ENCODE measurements at places on chromosomes 2 and 18. TPM values are rescaled to one million over a fixed set of nuclear protein-coding genes. Genes with fewer than 3 reads are reported as not detected.

KCNJ13 gene
- total RNA-seq: not detected

CYP27A1 gene
- total RNA-seq: 5.8 TPM

ASNSD1 gene
- total RNA-seq: 48.3 TPM

ASXL3 gene
- not detected for total RNA-seq

REEP1 gene
- total RNA-seq: 0.06 TPM

MGAT5 gene
- 32.7 TPM for total RNA-seq

C2orf66 gene
- 0.51 TPM for total RNA-seq

DNA sequence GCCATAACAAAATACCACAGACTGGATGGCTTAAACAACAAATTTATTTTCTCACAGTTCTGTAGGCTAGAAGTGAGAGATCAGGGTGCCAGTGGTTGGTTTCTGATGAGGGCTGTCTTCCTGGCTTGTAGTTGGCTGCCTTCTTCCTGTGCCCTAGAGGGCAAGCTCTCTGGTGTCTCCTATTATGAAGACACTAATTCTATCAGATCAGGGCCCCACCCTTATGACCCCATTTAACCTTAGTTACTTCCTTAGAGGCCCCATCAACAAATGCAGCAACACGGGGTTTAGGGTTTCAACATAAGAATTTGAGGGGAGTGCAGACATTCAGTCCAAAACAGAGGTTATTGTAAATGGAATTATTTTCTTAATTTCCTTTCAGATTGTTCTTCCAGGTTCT is 22.9 kb downstream of the CYP27A1 start:
- DNase-seq: no peak

DNA sequence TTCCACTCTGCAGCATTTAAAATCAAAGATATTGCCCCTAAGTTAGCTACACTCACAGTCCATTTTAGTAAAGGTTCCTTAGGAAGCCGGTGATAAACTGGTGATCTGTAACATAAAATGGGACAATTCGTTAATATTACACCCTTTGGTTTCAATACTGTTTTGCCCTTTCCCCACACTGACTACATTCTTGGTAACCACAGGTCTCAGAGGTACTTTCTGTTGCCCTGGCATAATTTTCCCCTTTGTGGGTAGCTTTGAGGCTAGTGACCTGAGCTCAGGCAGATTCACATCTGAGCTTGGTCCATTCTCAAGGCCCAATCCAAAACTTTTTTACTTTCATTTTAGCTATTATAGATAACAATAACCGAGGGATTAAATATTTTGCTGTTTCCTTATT is 32.9 kb upstream of the CSRNP3 start:
- DNase-seq: no peak

- DNase-seq: no peak
Measured at GRCh38 chr2:107374249-107374648, 452.4 kb upstream of the RGPD4 start.

DNA sequence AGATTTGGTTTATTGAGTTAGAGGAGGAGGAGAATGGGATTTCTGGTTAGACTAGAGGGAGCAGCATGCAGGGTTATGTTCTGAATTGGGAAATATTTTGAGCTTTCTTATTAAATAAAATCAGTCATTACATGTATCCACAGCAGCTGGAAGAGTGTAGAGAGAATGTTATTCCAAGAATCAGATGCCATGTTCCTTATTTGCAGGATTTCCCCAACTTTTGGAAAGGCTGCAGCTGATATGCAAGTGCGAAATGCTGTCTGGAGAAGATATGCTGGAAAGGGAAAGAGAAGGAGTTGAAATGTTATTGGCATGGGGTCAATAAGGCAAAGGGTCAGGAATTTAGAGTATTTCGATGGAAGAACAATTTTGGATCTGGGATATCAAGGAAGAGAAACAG is 255.8 kb downstream of the MTX2 start:
- no peak for DNase-seq

GRCh38 chr2:143768991-143769390 is 639.8 kb downstream of the ARHGAP15 start:
- DNase-seq: no peak

- no peak for DNase-seq
Measured at GRCh38 chr2:146623771-146624170, 1221.1 kb upstream of the ACVR2A start.

DNA sequence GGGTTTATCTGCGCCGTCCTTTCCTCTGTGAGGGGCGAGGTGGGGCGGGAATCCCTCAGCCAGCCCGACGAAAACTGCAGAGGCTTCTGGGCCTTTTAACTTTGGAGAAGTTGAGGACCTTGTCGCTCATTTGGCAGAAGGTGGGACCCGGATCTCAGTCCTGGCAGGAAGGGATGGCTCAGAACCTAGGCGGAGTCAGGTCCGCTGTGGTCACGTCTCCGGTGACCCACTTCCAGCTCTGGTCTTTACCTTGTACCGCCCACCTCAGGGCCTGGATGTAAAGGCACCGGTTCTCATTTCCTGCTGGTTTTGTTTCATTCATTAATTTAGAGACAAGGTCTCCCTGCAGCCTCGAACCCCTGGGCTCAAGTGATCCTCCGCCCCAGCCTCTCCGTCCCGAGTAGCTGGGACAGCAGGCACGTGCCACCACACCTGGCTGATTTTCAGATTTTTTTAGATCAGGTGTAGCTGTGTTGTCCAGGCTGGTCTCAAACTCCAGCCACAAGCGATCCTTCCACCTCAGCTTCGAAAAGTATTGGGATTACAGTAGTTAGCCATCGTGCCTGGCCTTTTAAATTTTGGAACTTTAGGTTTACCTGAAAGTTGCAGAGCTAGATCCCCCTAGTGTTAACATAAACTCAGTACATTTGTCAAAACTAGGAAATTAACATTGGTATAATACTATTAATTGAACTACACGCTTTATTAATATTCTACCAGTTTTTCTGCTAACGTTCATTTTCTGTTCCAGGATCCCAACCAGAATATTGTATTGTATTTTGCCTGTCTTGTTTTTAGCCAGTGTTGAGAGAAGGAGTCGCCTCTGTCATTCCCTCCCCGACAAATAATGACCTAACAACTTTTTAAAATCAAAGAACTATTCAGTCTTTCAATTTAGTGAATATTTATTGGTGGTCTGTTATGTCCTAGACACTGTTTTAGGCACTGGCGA is 852 bp downstream of the POLI start:
- peak; percentile 67 for DNase-seq

GRCh38 chr2:232573771-232574435 is 23.4 kb downstream of the EIF4E2 start:
- DNase-seq: no peak

- no peak for DNase-seq
Measured at GRCh38 chr2:130303169-130303568, 39.5 kb upstream of the IMP4 start.

DNA sequence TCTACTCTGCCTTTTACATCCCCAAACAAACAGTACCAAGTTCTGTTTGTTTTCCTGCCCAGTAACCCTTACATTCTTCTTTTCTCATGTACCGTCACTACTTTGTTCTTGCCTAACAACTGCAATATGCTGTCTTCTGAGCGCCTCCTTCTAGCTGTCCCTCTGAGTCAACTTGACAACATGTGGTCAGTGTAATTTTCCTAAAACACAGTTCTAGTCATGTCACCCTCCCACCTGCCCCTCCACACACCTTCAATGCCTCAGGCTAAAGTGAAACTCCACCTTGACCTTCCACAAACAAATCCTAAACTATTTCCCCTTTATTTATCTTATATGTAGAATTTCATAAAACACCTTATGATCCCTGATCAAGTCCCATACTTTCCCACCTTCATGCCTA is 124.6 kb upstream of the CD302 start:
- DNase-seq: peak; percentile 15

- DNase-seq: no peak
Measured at GRCh38 chr2:46800625-46801349, 114.8 kb downstream of the MCFD2 start.

DNA sequence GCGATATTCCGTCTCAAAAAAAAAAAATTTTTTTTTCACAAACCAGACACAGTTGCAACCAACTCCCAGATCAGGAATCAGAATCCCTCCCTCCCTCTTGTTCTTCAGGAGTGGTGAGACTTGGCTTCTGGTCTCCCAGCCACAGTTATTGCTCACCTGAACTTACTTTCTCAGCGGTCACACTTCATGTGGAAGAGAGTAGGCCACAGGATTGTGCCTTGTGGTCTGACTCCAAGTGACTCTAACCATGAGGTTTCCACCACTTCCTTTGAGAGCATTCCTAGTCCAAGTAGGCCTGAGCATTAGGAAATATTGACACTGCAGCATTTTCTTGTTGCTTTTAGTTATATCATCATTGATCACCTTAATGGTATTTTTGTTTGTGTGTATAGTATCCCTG is 12.1 kb downstream of the FMNL2 start:
- DNase-seq: peak; percentile 88

GRCh38 chr2:235116885-235117492 is 165.2 kb downstream of the SH3BP4 start:
- peak; percentile 76 for DNase-seq

- peak; percentile 81 for DNase-seq
Measured at GRCh38 chr2:224885836-224886547, 156.3 kb downstream of the DOCK10 start.

- no peak for DNase-seq
Measured at GRCh38 chr2:84786601-84787000, 94.3 kb downstream of the TRABD2A start.

All from PC-3 (cell line).